ENCODE measurements at places on chromosomes 4 and X.

- peak; percentile 6 for DNase-seq
Measured at GRCh38 chr4:54322818-54323417, 93.8 kb downstream of the PDGFRA start.

DNA sequence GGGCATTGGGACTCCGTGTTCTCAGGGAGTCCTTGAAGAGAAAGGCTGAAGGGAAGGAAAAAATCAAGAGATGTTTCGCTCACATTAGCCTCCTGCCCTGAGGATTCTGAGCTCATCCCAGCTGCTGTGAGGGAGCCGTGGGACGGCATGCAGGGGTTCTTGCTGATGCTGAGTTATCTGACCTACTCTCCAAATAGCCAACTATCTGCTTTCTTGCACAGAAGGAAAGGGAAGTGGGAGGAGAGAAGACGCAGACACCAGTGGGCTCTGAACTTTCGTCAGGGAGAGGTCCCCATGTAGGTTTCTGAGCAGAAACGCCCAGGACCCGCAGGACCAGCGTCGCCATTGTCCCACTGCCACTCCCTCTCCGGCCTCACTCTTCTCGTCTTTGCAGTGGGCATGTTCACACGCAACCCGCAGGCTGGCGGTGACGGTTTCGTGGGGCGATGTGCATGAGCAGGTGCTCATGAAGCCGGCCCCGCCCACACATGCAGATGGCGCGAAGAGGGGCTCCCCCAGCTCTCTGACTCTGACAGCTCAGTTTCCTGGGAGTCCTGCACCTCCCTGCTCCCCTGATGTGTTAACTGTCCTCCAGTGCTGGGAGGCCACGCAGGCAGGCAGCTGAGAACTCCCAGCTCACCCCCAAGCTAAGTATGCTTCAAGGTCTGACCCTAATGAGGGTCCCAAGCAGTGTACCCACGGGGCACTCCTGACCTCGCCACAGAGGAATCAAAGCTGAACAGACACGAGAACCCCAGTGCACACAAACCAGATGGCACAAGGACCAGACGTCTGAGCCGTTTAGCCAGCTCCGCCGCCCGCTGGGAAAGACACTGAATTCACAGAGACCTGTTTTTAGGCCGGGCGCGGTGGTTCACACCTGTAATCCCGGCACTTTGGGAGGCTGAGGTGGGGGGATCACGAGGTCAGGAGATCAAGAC is 13.6 kb upstream of the ABLIM2 start:
- no peak for DNase-seq

- DNase-seq = no peak
Measured at GRCh38 chr4:35464964-35465528, 779.3 kb downstream of the ARAP2 start.

DNA sequence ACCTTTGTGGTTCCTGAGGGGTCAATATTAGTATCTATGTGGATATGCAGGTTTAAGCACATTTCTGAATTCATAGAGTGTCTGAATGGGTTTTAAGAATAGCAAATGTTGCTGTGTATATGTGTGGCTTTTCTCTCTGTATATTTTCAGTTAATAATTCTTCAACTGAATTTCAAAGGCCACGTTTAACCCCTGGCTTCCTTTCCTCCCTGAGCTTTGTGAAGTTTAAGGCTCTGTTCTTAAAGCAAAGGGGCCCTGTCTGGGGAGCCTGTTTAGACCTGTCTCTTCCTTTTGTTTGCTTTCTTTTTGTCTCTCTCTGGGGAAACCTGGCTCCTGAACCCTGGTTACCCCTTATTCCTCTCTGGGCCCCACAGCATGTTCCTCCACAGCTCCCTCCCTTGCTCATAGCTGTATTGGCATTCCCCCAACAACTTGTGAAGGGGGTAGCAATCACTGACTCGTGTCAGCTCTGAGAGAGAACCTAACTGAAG is 139.1 kb downstream of the COL4A6 start:
- no peak for DNase-seq

- DNase-seq = no peak
Measured at GRCh38 chr4:93660036-93660435, 168.5 kb upstream of the ATOH1 start.

Data from stimulated activated CD4-positive, alpha-beta T cell treated with anti-CD3 and anti-CD28 coated beads, Interleukin-15, amount 100 ng/mL, for 1 hour (primary cell).